Fibroblast of lung (primary cell): ENCODE measurements at places on chromosomes 6 and 20. TPM values are rescaled to one million over a fixed set of nuclear protein-coding genes. Genes with fewer than 3 reads are reported as not detected.
A peak's percentile ranks its signal among the peaks of the same experiment; 100 is the strongest.

Gene KCNQ5
- total RNA-seq, result 4.6 and 4.9 TPM in 2 replicates

Gene TCF21
- total RNA-seq, result 8.2 and 11.1 TPM in 2 replicates

Gene HLA-DQA2
- not detected in 2 replicates for total RNA-seq

Gene OLIG3
- total RNA-seq, result not detected in 2 replicates

Gene SPEF1
- total RNA-seq, result under 0.01 and 0.17 TPM in 2 replicates

Gene ESR1
- 0.50 and 1.0 TPM in 2 replicates for total RNA-seq

Gene SLC17A9
- total RNA-seq, result 3.3 and 6.4 TPM in 2 replicates

Gene TNFAIP3
- total RNA-seq, result 3.9 and 7.8 TPM in 2 replicates

Gene OTOR
- not detected in 2 replicates for total RNA-seq

Gene NRSN1
- not detected in 2 replicates for total RNA-seq

Gene APOM
- 0.99 and 1.0 TPM in 2 replicates for total RNA-seq

Gene SLC17A4
- not detected in 2 replicates for total RNA-seq

Gene CDH4
- total RNA-seq, result 2.3 and 4.8 TPM in 2 replicates

Gene NCOA6
- total RNA-seq, result 5.9 and 8.1 TPM in 2 replicates

- no peaks in the 10 kb centered on the region for H3K27me3 ChIP-seq
- H3K4me3 ChIP-seq, result no peak overlapping the region
- no peaks in the 10 kb centered on the region for H3K4me1 ChIP-seq
- peak; percentile 95 for DNase-seq
- H3K27ac ChIP-seq, result no peak overlapping the region
Observed at GRCh38 chr6:151179321-151179720, 60.4 kb upstream of the AKAP12 start.

- H3K27me3 ChIP-seq, result no peaks in the 10 kb centered on the region
- DNase-seq, result no peak
- H3K36me3 ChIP-seq, result no peaks in the 10 kb centered on the region
- no peak overlapping the region for H3K27ac ChIP-seq
Observed at GRCh38 chr20:47857187-47857568, 71.9 kb upstream of the SULF2 start.

GRCh38 chr6:167279766-167280446 lies 11.2 kb upstream of the UNC93A start:
- H3K27ac ChIP-seq, result no peak overlapping the region
- H3K4me3 ChIP-seq, result no peak overlapping the region
- H3K27me3 ChIP-seq, result no peaks in the 10 kb centered on the region
- no peak for DNase-seq
- no peaks in the 10 kb centered on the region for H3K36me3 ChIP-seq

DNA sequence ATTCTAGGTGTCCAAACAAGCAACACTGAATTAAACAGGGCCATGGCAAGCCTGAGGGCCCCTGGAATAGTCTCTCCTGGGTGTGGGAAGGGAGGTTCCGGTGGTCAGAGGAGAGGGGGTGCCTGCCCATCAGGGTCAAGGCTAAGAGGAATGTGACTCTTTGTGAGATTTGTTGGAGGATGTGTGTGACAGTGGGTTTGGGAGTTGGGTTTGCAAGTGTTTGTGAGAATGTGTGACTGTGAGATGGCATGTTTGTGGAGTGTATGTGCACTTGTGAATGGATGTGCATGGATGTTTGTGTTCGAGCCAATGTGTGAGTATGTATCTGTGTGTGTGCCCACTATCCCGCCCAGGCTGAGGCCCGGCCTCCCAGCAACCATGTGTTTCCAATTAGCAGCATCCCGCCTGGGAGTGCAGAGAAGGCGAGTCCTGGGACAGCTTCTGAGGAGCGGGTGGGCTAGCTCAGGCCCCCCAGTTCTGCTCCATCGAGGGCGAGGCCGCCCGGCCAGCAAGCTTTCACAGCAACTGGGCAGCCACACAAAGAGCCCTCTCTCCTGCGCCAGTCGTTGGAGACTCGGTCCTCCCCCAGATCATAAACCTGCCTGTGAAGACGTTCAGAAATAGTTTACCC lies 12.6 kb downstream of the FOXC1 start:
- H3K4me1 ChIP-seq, result no peaks in the 10 kb centered on the region
- no peak overlapping the region for H3K27ac ChIP-seq
- peaks cover 19% of the 10 kb centered on the region for H3K27me3 ChIP-seq
- no peaks in the 10 kb centered on the region for H3K36me3 ChIP-seq
- no peak overlapping the region for H3K4me3 ChIP-seq

DNA sequence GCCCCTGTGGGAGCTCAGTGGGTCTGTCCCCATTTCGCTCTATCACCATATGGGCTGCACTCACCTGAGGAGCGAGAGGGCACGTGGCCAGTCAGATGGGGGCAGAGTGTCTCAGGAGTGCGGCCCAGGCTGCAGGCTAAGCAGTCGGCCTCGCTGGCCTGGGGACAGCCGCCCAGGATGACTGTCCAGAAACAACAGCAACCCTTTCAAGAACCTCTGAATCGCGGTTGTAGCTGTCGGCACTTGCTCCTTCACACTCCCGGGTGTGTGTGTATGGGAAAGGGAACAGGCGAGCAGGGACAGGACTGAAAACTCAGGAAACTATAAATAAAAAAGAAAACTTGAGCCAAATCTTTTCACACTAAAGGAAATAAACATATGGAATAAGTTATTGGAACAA lies 63.1 kb downstream of the TFAP2A start:
- H3K4me1 ChIP-seq, result no peaks in the 10 kb centered on the region
- no peak for DNase-seq
- H3K27ac ChIP-seq, result no peak overlapping the region
- H3K27me3 ChIP-seq, result no peaks in the 10 kb centered on the region

- no peaks in the 10 kb centered on the region for H3K36me3 ChIP-seq
- H3K4me3 ChIP-seq, result peak overlapping the region; percentile 29
- no peak overlapping the region for H3K27ac ChIP-seq
- no peaks in the 10 kb centered on the region for H3K4me1 ChIP-seq
- peaks cover 72% of the 10 kb centered on the region for H3K27me3 ChIP-seq
- DNase-seq, result no peak
Observed at GRCh38 chr6:5997420-5997987, 9.2 kb downstream of the NRN1 start.

DNA sequence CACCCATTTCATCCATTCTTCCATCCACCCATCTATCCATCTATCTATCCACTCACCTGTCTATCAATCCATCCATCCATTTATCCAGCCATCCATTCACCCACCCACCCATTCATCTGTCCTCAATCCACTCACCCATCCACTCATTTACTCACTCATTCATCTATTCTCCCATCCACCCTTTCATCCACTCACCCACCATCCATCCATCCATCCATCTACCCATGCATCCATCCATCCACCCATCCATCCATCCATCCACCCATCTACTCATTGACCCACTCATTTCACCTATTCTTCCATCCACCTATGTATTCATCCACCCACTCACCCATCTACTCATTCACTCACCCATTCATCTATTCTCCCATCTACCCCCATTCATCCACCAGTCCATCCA lies 24.2 kb upstream of the PTGIS start:
- no peaks in the 10 kb centered on the region for H3K27me3 ChIP-seq
- H3K4me1 ChIP-seq, result peaks cover 19% of the 10 kb centered on the region
- H3K27ac ChIP-seq, result no peak overlapping the region

DNA sequence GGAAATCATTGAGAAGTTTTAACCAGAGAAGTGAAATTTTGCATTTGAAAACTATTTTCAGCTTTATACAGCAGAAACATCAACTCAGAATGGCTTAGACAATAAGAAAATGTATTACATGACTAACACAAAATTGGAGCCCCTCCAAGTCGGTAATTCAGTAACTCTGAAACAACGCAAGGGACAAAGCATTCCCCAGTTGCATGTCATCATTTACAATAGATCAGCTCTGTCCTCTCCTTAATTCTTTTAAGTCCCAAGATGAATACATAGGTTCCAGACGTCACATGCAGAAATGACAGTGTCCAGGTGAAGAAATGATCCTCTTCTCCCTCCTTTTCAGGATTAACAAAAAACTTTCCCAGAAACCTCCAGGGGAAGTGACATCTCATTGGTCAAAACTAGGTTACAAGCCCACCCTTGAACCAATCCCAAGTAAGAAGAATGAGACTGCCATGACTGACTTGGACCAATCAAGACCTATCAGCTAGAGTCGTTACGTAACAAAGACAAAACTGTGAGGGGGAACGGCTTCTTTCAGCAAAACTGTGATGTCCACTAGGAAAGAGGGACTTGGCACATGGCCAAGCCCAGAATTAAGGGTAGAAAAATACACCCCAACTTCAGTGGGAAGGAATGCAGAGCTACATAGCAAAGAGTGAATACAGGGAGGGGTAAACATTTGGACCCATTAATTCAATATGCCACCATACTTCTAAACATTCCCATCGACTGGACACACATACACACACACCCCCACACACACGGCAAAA lies 149.8 kb upstream of the PRND start:
- H3K27ac ChIP-seq, result no peak overlapping the region
- H3K4me3 ChIP-seq, result no peak overlapping the region
- DNase-seq, result no peak
- no peaks in the 10 kb centered on the region for H3K27me3 ChIP-seq
- H3K4me1 ChIP-seq, result peaks cover 8% of the 10 kb centered on the region

- H3K4me1 ChIP-seq, result no peaks in the 10 kb centered on the region
- DNase-seq, result no peak
- H3K4me3 ChIP-seq, result no peak overlapping the region
- H3K27me3 ChIP-seq, result no peaks in the 10 kb centered on the region
- no peak overlapping the region for H3K27ac ChIP-seq
Observed at GRCh38 chr6:8944548-8944947, 509.2 kb upstream of the SLC35B3 start.

- DNase-seq, result peak; percentile 44
- H3K4me1 ChIP-seq, result no peaks in the 10 kb centered on the region
- H3K27ac ChIP-seq, result no peak overlapping the region
- H3K4me3 ChIP-seq, result no peak overlapping the region
Observed at GRCh38 chr6:84428300-84428907, 201.0 kb upstream of the CEP162 start.

GRCh38 chr6:71080826-71081225 lies 124.0 kb upstream of the B3GAT2 start:
- peak overlapping the region; percentile 38 for H3K27ac ChIP-seq
- peaks cover 22% of the 10 kb centered on the region for H3K4me1 ChIP-seq
- H3K27me3 ChIP-seq, result no peaks in the 10 kb centered on the region
- DNase-seq, result peak; percentile 82
- no peak overlapping the region for H3K4me3 ChIP-seq

- H3K27ac ChIP-seq, result no peak overlapping the region
- no peaks in the 10 kb centered on the region for H3K36me3 ChIP-seq
- no peaks in the 10 kb centered on the region for H3K27me3 ChIP-seq
Observed at GRCh38 chr6:54959820-54960219, 113.2 kb downstream of the FAM83B start.

DNA sequence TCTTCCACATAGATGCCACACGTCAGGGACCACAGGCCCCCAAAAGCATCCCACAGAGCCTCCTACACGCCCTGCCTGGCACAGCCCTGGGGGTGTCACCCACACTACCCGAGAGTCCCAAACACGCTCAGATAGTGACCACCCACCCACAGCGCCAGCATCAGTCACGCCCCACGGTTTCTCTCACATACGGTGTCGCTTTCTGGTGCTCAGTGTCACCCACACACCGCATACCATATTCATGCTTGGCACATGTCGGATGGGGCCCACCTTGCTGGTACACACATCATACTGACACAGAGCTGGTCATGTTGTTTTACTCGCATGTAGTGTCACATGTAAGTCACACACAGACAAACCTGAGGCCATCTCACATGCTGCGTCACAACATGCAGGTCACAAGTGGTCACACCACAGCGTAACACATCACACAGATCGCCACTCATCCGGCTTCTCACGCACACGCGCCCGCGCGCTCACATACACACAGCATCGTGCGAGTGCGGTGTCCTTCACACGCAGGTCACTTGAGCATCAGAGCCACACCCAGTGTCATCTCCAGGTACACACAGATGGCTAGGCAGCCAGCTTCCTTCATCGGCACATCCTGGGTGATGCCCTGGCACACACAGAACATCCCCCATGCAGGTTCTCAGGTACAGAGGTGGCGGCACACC lies 3.4 kb downstream of the TEAD3 start:
- H3K36me3 ChIP-seq, result peaks cover 3% of the 10 kb centered on the region
- no peaks in the 10 kb centered on the region for H3K27me3 ChIP-seq
- no peak for DNase-seq
- peaks cover 46% of the 10 kb centered on the region for H3K4me1 ChIP-seq

- no peaks in the 10 kb centered on the region for H3K36me3 ChIP-seq
- no peak overlapping the region for H3K27ac ChIP-seq
- H3K4me1 ChIP-seq, result no peaks in the 10 kb centered on the region
- no peak overlapping the region for H3K4me3 ChIP-seq
- H3K27me3 ChIP-seq, result peaks cover 4% of the 10 kb centered on the region
- DNase-seq, result no peak
Observed at GRCh38 chr20:43736588-43737158, 9.9 kb upstream of the GTSF1L start.

DNA sequence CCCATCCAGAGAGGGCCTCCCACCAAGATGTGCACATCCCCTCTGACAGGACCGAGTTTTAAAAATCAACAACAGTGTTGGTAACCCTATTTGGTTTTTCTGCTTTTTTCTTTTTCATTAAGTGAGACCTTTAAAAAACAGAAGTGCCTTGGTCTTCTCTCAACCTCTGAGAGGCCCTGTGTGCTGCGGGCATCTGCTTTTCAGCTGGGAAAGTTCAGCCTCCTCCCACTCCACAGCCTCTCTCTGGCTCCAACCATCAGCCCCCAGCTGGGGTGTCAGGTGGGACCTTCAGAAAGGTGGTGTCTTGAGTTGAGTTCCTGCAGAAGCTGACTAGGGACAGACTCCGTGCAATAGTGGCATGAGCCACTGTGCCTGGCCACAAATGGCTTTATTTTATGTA lies 64.6 kb upstream of the ZMYND8 start:
- no peaks in the 10 kb centered on the region for H3K36me3 ChIP-seq
- no peak overlapping the region for H3K4me3 ChIP-seq
- H3K27me3 ChIP-seq, result no peaks in the 10 kb centered on the region
- no peak for DNase-seq

DNA sequence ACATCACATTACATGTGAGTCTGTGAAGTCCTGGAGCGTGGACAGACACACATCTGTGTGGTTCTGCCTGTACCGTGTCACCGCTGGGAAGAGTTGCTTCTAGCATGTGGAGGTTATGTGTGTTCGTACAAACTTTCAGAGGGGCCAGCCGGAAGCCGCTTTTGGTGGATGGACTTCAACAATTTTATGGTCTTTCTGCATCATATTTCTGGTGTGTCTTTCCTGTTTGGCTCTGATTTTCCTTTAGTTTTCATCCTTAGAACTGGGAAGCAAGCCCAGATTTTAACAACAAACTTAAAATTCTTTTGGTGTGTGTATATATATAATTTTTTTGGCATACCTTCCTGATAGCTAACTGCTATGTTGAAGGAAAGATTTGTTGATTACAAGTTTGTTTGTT lies 71.2 kb downstream of the TIAM2 start:
- DNase-seq, result peak; percentile 59
- H3K4me3 ChIP-seq, result no peak overlapping the region
- H3K4me1 ChIP-seq, result no peaks in the 10 kb centered on the region
- no peak overlapping the region for H3K27ac ChIP-seq
- H3K27me3 ChIP-seq, result no peaks in the 10 kb centered on the region

GRCh38 chr6:79230149-79230548 lies 4.3 kb downstream of the HMGN3 start:
- no peak for DNase-seq
- H3K36me3 ChIP-seq, result no peaks in the 10 kb centered on the region
- H3K27ac ChIP-seq, result no peak overlapping the region
- no peaks in the 10 kb centered on the region for H3K4me1 ChIP-seq
- no peak overlapping the region for H3K4me3 ChIP-seq
